ENCODE measurements at places on chromosomes 4 and X. TPM values are rescaled to one million over a fixed set of nuclear protein-coding genes. Genes with fewer than 3 reads are reported as not detected.

DNA sequence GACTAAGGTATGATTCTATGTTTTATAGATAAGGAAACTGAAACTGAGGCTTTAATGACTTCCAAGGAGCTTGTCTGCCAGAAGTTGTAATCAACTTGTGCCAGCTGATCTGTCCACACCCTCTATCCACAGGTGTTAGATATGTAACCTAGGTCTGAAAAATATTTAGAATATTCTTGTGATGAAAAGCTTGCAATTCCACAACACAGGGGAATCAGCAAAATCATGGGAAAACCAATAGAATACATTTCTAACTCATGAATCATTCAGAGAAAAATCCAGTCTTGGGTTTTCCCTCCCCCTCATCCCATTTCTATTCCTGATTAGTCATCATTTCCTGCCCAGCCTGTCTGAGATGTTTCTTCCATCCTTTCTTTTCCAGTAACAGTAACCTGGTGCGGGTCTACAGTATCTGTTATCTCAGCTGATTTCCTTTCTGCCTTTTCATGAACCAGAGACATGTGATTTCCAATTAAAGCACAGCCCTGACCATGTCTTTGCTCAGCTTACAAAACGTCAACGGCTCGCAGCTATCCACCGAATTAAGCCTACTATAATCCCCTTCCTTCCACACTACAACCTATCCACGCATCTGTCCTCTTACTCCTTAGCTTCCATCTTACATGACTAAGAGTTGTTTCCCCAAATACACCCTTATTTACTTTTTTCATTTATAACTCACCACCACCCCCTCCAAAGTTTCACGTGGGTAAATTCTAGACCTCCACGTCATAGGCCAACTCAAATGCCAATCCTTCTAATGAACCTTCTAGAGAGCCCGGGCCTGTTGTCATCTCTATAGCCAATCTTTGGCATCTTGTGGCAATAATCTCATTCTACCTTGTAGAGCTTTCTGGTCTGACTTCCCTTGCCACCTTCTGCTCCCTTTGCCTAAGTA lies 961 bp upstream of the NOCT start:
- peak overlapping the region; percentile 77 for H3K4me3 ChIP-seq
- H3K36me3 ChIP-seq, result no peaks in the 10 kb centered on the region
- peak overlapping the region; percentile 84 for H3K27ac ChIP-seq
- H3K27me3 ChIP-seq, result no peaks in the 10 kb centered on the region
- DNase-seq, result no peak
- peaks cover 30% of the 10 kb centered on the region for H3K4me1 ChIP-seq

Gene HSFX4
- total RNA-seq, result not detected

Gene C4orf17
- total RNA-seq, result not detected

Gene PNMA5
- total RNA-seq, result 0.18 TPM

- H3K4me3 ChIP-seq, result no peak overlapping the region
- no peaks in the 10 kb centered on the region for H3K27me3 ChIP-seq
- H3K27ac ChIP-seq, result no peak overlapping the region
- no peaks in the 10 kb centered on the region for H3K36me3 ChIP-seq
- no peaks in the 10 kb centered on the region for H3K4me1 ChIP-seq
- no peak for DNase-seq
Measured at GRCh38 chr4:176453079-176453478, 133.3 kb downstream of the SPCS3 start.

GRCh38 chr4:25835384-25835783 lies 27.4 kb downstream of the SEL1L3 start:
- no peaks in the 10 kb centered on the region for H3K27me3 ChIP-seq
- no peak overlapping the region for H3K27ac ChIP-seq
- H3K4me1 ChIP-seq, result no peaks in the 10 kb centered on the region
- no peak overlapping the region for H3K4me3 ChIP-seq
- H3K36me3 ChIP-seq, result peaks cover 18% of the 10 kb centered on the region
- DNase-seq, result no peak

DNA sequence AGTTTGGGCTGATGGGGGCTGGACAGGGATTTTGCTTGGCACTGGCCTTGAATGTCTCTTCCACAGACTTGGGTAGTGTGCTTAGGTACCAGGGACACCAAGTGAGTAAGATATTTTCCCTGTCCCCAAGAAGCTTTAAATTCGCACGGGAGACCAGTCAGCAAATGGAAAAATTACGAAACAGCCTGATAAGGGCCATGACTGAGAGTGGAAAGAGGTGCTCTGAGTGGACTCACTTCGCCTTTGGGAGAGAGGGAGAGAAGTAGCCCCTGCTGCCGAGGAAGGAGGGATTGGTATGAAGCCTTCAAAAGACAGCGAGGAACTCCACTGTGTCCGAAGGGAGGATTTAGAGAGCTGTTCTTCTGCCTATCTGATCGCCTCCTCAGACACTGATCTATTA lies 2.6 kb downstream of the LSM6 start:
- no peak overlapping the region for H3K4me3 ChIP-seq
- no peak for DNase-seq
- H3K27ac ChIP-seq, result no peak overlapping the region
- no peaks in the 10 kb centered on the region for H3K27me3 ChIP-seq
- H3K4me1 ChIP-seq, result peaks cover 44% of the 10 kb centered on the region

Gene SAGE1
- not detected for total RNA-seq

Gene ATP8A1
- 84.7 TPM for total RNA-seq

- no peak for DNase-seq
- H3K27ac ChIP-seq, result no peak overlapping the region
- H3K4me3 ChIP-seq, result no peak overlapping the region
- H3K27me3 ChIP-seq, result no peaks in the 10 kb centered on the region
- no peaks in the 10 kb centered on the region for H3K36me3 ChIP-seq
Measured at GRCh38 chr4:79923281-79923680, 149.7 kb downstream of the ANTXR2 start.

GRCh38 chr4:147312376-147313046 lies 168.4 kb upstream of the EDNRA start:
- no peak for DNase-seq
- H3K4me1 ChIP-seq, result no peaks in the 10 kb centered on the region
- no peaks in the 10 kb centered on the region for H3K36me3 ChIP-seq
